Right lobe of liver (tissue), 6 donors: ENCODE measurements at places on chromosomes 3 and 15. TPM values are rescaled to one million over a fixed set of nuclear protein-coding genes. Genes with fewer than 3 reads are reported as not detected.

DNA sequence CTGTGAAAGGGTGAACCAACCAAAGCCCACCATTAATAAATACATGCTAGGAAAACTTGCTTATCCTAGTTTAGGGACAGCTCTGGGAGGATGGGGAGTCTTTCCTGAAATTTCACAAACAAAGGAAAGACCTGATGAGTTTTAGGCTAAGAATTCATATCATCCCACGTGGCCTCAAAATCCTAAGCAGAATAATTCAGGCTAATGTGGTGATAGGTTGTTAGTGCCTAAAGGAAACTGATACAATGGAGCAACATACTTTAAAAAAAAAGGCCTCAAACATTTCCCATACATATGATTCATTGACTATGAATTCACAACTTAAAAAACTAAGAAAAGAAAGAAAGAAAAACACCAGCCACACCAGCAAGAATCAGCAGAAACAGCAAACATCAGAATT is 126.9 kb upstream of the CNTN4 start:
- no peak overlapping the region for H3K27ac ChIP-seq
- no peaks in the 10 kb centered on the region for H3K27me3 ChIP-seq
- no peak overlapping the region for H3K4me3 ChIP-seq
- H3K36me3 ChIP-seq: no peaks in the 10 kb centered on the region

GRCh38 chr3:50380405-50381085 is 21.2 kb upstream of the TMEM115 start:
- DNase-seq: no peak
- no peak overlapping the region for H3K27ac ChIP-seq
- H3K36me3 ChIP-seq: no peaks in the 10 kb centered on the region
- no peak overlapping the region for H3K4me3 ChIP-seq

Gene HCLS1
- total RNA-seq: 20.4 TPM

DNA sequence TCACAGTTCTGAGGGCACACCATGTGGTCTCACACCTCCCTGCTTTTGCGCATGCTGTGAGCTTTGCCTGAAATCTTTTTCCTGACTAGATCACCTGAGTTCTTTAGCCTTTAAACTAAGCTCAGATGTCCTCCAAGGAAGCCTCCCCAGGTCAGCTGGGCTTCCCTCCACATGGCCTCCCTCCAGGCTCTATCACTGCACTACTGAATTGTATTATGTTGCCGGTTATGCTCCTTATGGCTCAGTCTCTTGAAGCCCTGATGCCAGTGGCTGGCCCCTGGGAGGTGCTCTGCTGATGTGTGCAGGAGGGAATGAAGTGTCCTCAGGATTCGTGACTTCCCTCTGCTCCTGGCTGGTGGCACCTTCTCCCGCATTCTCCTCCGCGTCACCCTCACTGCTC is 93.3 kb upstream of the BLM start:
- no peak overlapping the region for H3K27ac ChIP-seq
- no peak overlapping the region for H3K4me3 ChIP-seq
- H3K4me1 ChIP-seq: no peaks in the 10 kb centered on the region
- H3K27me3 ChIP-seq: no peaks in the 10 kb centered on the region
- no peak for DNase-seq

Gene TNNC1
- total RNA-seq: 1.3 TPM

Gene LYSMD4
- 4.6 TPM for total RNA-seq

- no peak overlapping the region for H3K27ac ChIP-seq
- no peak for DNase-seq
- no peaks in the 10 kb centered on the region for H3K27me3 ChIP-seq
- no peaks in the 10 kb centered on the region for H3K36me3 ChIP-seq
These were observed 44.4 kb downstream of the GAP43 start for GRCh38 chr3:115667738-115668065.

DNA sequence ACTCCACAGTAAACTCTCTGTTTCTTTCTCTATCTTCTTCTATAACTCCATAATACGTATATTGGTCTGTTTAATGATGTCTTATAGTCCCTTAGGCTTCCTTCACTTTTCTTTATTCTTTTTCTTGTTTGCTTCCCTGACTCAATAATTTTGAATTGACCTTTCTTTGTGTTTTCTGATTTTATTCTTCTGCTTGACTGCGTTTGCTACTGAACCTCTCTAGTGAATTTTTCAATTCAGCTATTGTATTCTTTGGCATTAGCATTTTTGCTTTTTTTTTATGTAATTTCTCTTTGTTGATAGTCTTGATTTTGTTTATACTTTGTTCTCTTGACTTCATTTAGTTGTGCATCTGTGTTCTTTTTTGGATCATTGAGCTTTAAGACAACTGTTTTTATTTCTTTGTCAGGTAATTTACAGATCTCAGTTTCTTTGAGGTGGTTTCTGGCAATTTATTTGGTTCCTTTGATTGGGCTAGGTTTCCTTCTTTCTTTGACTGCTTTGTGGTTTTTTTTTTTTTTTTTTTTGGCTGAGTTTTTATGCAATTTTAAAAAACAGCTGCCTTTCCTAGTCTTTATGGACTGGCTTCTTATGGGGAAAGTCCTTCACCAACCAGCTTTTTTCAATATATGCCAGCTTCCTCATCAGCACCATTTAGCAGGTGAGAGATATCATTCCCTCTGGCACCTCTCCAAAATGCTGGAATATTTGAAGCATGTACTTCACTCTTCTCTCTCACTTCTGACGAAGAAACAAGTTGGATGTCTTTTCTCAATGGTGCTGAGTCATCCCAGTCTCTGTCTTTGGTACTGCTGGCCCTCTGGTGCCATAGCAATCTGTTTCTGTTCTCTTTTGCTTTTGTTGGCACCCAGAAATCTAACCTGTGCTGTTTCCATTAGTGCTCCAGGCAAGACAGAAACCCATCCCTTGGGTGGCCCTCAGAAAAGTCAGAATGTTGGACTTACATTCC is 17.6 kb downstream of the RSRC1 start:
- DNase-seq: no peak
- H3K4me3 ChIP-seq: no peak overlapping the region
- H3K36me3 ChIP-seq: peaks cover 4% of the 10 kb centered on the region
- H3K27me3 ChIP-seq: no peaks in the 10 kb centered on the region
